ENCODE measurements at places on chromosomes 1 and 21.

- DNase-seq, result no peak
These were observed 75.3 kb upstream of the RALGPS2 start for GRCh38 chr1:178649582-178650350.

GRCh38 chr1:96583903-96584302 is 137.7 kb upstream of the PTBP2 start:
- no peak for DNase-seq

GRCh38 chr1:178408871-178409270 is 87.9 kb downstream of the CLEC20A start:
- DNase-seq, result no peak

- DNase-seq, result no peak
These were observed 33.5 kb upstream of the TARBP1 start for GRCh38 chr1:234512451-234512861.

DNA sequence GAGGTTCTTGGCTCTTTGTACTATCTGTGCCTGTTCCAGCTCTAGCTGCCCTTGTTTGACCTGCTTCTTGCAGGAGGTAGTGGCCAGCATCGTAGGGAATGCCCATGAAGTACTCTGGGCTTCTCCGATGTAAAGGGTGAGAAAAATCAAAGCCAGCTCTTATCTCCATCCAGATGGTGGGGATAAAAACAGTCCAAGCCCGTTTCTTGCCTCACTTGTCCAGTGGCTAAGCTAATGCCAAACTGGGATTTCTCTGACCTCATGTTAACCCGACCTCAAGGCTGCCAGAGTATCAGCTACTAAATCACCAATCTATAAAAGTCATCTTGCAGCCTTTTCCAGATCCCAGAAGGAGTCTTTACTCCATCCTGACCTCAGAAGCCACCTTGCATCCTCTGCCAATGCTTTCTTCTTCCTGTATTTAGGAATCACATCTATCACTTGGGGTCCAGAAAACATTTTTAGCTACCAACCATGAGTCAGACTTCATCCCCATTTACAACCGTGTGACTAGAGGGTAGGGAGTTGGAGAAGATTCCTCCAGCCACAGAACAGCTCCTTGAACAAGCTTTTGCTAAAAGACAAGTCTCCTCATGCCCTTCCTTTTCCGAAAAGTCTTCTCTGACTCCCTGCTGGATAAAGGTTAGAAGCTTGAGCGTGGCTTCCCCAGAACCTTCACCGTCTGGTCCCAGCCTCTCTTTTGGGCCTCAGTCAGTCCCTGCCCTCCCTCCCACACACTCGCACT is 35.9 kb downstream of the KCNC4 start:
- no peak for DNase-seq

DNA sequence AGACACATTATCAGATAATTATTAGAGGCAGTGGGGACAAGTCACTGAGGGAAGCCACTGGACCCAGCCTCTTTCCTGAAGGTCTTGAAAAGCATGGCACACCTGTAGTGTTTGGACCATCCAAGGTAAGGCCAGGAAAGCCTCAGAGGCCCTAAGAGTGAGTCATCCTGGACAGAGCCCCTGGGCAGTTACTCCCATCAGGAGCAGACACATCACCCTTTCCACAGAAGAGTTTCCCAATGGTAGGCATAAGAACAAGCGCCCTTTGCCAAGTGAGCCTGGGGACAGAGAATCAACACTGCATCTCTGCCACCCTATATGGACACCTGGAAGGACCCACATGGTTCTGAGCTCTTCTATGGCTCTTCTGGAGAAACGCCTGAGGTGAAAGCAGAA is 136.0 kb downstream of the PLXNA2 start:
- DNase-seq, result no peak

- no peak for DNase-seq
These were observed 51.2 kb upstream of the TIAM1 start for GRCh38 chr21:31395268-31395667.

DNA sequence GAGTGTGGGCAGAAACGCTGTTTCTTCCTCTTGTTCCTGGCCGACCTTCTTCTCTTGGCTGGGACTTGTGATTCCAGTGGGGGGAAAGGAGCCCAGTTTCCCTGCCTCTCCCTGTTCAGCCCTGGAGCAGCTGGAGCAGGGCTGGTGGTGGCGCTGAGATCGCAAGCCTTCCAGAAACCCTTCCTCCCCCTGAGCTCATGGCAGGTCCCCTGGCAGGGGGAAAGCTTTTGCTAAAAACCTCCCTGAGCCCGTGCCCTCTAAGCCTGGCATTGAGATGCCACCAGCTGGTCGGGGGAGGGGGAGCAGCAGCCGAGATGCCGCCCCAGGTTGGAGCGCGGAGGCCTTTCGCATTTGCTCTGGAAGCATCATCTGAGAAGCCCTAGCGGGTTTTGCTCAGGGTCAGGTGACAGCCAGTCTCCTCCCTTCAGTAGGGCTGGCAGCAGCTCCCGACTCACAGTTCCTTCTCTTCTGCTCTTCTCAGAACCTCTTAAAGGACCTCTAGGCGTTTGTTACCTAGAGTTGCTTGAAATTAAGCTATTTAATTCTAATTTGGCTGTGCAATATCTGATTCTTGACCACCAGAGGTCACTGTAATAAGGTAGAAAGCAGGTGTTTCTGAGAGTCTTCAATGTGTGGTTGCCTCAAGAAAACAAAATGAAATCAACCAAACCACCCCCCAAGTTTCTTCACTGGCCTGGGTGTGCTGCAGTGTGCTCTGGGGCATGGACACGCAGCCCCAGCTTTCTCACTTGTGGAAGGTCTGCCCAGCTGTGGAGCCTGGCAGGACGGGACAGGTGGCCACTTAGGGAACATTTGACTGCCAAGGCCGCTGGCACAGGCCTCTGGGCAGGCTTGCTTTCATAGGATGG is 257.3 kb downstream of the CAMTA1 start:
- no peak for DNase-seq

GRCh38 chr1:168623003-168623828 is 46.8 kb downstream of the XCL1 start:
- no peak for DNase-seq

- DNase-seq, result no peak
These were observed 159.5 kb downstream of the ETS2 start for GRCh38 chr21:38965241-38965640.

DNA sequence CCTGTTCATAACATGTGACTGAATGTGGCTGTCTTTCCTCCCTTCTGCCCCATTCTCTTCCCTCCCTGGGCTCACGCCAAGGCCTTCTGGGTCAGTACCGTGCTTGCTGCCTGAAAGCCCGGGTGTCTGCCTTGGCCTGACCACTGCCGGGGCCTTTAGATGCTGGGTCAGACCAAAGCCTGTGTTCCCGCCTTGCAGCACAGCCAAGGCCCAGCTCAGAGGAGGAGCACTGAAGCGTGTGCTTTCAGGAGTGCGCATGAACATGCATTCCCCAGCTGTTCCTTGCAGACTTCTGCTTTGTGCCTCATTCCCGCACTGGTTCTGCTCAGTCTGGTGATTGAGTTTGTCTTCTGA is 27.0 kb upstream of the SARS1 start:
- no peak for DNase-seq

DNA sequence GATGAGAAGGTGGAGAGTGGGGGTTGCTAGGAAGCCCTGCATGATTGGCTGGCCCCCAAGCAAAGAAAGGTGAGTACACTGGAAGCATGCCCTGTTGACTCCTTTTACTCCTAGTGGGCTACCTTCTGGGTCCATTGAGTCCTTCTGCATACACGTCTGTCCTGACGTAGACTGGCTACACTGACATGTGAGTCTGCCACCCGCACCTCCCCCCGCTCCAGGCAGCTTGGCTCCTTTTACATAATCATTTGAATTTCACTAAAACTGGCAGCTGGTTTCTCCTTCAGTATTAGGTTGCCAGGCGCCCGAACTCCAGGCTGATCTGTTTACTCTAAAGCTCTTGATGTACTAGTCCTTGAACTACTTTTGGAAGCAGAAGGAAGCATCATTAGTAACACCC is 8.7 kb downstream of the MRPS21 start:
- no peak for DNase-seq

- DNase-seq, result no peak
These were observed 61.6 kb downstream of the PTGS2 start for GRCh38 chr1:186618401-186619170.

- DNase-seq, result no peak
These were observed 95.6 kb upstream of the RAB3GAP2 start for GRCh38 chr1:220367833-220368232.

- no peak for DNase-seq
These were observed 60.8 kb downstream of the DHRS3 start for GRCh38 chr1:12556957-12557935.

DNA sequence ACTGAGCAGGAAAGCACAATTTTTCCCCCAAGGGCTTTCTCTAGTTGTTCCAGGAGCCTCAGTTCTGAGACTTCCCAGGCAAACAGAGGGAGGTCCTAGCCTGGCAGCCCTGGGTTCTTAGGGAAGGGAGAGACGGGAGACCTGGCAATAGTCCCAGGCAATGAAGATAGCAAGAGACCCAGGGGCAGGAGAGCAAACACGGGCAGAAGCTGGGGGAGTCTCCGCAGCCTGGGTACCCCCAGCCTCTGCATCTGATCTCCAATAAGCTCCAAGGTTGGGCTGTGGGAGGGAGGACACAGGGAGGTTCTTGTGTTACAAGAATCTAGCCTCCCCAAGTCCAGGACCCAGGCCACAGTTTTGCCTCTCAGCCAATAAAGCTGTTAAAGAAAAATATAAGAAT is 2.4 kb downstream of the BLACAT1 start:
- DNase-seq, result no peak

DNA sequence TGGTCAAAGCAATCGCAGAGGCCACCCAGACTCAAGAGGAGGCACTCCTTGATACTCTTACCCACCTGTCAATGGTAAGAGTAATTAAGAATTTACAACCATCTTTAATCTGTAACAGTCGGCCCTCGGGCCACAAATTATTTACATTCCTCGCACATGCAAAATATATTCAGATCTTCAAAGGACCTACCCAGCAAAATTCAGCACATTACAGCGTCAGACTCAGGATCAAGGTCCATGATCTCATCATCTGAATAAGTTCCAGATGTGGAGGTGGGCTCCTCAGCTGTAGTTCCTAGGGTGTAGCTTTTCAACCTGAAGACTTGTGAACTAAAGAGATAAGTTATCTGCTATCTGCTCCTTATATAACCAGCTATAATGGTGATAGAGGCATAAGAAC is 17.1 kb upstream of the RNF11 start:
- DNase-seq, result no peak

- DNase-seq, result no peak
These were observed 710 bp upstream of the SLC30A1 start for GRCh38 chr1:211579440-211580302.

GRCh38 chr1:175319912-175320230 is 127.3 kb upstream of the KIAA0040 start:
- no peak for DNase-seq

GRCh38 chr1:162689745-162690671 is 57.7 kb downstream of the DDR2 start:
- DNase-seq, result no peak

DNA sequence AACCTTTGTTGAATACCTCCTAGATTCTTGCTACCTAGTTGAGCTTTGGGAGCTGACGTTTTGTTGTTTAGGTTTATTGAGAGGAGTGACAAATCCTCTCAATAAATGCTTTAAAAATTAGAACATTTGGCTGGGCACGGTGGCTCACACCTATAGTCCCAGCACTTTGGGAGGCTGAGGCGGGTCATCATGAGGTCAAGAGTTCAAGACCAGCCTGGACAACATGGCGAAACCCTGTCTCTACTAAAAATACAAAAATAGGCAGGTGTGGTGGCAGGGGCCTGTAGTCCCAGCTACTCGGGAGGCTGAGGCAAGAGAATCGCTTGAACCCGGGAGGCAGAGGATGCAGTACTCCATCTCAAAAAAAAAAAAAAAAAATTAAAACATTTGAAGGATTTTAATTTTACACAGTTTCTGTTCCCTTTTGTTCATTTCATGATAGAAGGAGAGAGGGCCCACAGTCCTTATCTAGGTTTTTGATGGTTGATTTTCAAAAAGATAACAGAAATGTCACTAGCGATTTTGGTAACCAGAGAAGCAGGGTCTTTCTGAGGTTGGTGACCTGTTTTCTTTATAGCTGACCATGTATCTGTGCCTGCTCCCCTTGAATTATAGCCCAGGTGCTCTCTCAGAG is 44.2 kb upstream of the PIGV start:
- DNase-seq, result no peak

DNA sequence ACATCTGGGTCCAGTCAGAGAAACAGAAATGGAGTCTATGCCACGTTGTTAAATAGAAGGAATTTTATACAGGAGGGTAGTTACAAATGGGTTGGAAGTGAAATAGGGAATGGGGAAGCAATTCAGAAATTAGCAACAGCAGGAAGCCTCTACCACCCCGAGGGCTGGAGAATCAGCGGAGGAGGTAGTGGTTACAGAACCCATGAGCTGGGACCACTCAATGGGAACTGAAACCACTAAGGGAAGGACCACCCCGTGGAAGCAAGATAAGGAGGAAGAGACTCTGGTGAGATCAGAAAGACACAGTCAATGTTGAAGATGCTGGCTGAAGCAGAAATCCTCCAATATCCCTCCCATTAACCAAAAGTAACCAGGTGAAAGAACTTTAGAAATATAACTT is 15.5 kb upstream of the MAST2 start:
- DNase-seq, result no peak

GRCh38 chr21:39132248-39132647 is 51.0 kb downstream of the PSMG1 start:
- no peak for DNase-seq

DNA sequence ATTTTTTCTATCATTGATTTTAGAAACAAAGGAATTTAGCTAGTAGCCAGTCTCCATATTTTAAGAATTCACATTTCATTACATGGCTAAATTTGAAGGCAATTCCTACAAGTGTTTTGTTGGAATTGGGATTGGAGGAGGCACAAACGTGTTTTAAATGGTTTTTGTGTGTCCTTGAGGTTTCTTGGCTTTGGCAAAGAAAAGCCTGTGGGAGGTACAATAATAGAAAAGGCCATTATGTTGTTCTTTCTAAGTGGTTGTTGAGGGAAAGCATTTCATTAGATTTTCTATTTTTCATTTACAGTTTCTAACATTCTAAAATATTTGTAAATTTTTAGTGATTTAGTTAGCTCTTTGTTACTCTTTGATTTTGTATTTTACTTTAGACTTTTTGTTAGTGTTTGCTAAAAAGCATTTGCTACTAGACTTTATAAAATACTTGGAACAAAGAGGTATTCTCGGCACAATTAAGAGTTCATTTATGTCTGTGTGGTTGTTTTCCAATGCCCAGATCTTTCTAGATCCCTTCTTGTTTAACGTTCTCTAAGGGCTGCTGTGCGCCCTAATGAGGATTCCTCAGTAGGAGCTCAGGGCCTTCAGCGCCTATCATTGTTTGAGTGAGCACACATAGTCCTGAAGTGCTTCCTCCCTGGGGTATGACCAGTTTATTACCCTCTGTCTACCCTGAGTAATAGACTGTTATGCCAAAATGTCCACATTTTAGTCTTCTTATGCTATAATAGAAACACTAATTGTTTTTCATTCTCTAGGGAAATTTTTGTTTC is 70.0 kb upstream of the KIAA1614 start:
- no peak for DNase-seq

DNA sequence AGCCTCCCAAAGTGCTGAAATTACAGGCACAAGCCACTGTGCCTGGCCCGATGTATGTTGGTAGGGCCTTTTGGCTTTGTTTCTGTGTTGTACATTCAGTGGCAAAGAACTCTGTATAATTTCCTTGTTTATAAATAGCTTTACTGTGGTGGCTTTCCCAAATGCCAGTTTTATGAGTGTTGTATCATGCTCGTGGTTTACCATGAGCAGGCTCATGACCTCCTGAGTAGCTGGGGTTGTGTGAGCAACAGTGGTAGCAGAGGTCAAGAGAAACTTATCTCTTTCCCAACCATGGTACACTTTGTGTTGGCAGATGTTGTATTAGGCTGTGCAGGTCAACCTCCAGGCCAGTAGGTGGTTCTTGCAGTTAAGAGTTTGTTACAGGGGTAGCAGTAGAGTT is 420.4 kb upstream of the BEND5 start:
- no peak for DNase-seq

- DNase-seq, result no peak
These were observed 31.2 kb downstream of the FMN2 start for GRCh38 chr1:240122639-240123613.
